ENCODE measurements at places on chromosomes 4 and X.

DNA sequence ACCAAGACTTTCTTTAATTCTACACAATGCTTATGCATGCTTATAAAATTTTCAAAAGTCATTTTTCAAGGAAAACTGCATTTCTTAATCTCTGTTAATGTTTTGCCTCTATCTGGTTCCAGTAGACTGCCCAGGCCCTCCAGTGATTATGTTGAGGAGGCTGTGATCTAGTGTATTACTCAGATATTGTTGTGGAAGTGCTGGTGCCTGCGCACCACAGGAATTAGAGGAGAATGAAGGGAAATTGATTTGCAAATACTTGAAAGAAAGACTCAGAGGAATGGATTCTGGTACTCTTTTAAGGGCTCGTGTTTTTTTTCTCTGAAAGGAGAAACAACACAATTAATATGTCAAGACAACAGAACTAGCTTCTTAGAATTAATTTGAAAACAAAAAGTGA is 1015.1 kb downstream of the RPA4 start:
- no peak for DNase-seq

- DNase-seq = no peak
Measured at GRCh38 chr4:121307445-121308327, 73.1 kb downstream of the QRFPR start.

- DNase-seq = no peak
Measured at GRCh38 chrX:6223516-6223915, 5.2 kb downstream of the NLGN4X start.

- DNase-seq = no peak
Measured at GRCh38 chrX:109440475-109440874, 41.4 kb downstream of the GUCY2F start.

DNA sequence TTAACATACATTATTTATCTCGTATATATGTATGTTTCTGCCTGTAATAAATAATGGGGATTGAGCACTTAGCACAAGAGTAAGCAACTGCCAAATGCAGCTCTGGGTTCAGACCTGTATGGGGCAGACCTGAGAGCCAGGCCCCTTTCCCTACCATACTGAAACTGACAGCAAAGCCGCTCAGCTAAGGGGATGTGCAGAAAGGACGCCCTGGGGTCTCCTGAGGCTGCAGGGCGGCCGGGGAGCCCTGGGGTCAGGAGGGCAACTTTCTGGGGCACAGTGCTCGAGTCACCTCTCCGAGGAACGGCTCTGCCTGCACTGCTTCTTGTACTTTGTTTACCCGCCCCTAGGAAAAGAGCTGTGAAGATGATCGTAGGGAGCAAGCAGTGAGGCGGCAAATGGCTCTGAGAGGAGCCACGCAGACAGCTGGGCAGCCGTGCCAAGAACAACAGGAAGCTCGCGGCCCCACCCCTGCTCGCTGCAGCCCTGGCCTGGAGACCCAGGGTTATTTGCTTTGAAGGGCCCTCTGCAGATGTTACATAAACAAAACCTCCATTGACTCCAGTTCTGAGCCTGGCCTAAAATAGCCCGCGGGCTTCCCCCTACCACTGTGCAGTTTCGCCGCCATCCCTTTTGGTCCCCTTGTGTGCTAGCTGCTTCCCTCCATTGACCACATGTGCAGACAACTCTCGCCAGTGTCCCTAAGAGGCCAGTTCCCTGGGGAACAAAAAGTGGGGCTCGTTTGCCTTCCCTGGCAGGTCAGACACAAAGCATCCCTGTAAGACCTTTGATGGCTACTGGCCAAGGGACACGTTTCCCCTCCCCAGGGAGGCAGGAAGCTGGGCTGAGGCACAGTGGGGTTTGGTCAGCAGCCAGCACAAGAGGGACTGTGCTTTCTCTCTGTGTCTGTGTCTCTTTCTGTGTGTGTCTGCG is 111.3 kb upstream of the LNX1 start:
- peak; percentile 76 for DNase-seq

GRCh38 chrX:1883772-1884171 is 268.9 kb downstream of the ASMT start:
- no peak for DNase-seq

GRCh38 chr4:163611784-163612445 is 117.4 kb downstream of the TMA16 start:
- DNase-seq = no peak

DNA sequence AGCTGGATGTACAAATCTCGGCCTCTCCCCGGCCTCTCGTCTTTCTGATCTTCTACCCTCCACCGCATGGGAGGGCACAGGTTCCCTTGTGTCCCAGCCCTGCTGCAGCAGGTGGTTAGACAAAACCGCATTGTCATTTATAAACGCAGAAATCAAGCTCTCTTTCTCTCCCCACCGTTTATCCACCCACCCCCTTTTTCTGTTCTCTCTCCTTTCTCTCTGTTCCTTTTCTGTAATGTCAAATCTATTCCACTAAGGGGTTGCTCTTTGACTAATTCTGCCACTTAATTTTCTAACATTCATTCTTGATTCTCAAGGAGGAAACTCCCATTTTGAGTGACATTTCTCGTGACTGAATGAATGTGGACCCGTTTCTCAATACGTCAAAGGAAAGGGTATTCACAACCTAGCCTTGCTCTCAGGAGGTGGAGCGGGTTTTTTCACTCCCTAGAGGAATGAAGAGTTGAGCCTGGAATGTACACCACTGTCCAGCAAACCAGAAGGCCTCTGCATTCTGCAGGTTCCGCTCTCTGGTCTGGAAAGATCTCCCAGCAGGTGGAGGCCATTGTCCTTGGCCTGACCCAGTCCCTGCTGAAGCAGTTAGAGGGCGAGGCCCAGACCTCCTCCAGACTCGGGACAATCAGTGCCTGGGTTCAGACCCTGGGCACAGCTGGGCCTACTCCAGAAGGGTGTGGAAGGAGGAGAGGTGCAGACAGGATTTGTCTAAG is 70.9 kb upstream of the ENPP6 start:
- no peak for DNase-seq

GRCh38 chrX:14505648-14506047 is 23.7 kb upstream of the GLRA2 start:
- DNase-seq = no peak

- DNase-seq = no peak
Measured at GRCh38 chrX:20329435-20329834, 62.7 kb upstream of the RPS6KA3 start.

DNA sequence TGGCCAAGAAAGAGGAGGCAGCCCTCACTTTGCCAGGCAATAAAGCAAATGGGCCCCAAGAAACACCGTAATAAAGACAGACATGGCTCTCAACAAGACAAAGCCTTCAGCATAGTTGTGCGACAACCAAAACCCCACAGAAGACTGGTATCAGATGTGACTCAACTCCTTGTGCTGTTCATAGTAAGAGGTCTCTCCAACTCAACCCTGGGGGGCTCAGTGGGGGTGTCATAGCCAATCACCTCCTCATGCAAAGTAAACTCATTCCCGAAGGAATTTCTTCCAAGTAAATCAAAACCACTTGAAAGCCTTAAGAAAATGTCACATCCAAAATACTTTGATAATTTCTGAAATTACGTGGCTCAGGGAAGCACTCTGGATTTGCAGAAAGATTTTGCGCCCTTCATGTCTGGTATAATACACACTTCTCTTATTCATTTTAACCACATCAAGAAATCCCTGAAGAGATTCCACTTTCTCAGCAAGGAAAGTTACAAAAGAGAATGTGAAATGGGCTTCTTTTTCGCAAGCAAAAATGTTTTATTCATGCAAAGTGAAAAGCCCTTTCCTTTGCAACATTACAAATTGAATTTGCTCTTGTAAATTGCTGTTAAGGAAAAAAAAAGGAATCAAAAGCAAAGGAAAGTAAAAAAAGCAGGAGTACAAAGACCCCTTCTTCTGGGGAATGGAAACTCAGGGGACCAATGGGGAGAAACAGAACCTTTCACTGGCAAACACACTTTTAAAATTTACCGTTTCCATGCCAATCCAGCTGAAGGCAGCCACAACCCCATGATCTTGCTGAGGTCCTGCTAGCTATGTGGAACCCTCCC is 137.4 kb downstream of the NSUN7 start:
- no peak for DNase-seq

- DNase-seq = no peak
Measured at GRCh38 chr4:42643685-42644084, 13.2 kb downstream of the ATP8A1 start.

GRCh38 chr4:40506066-40506465 is 123.6 kb downstream of the RBM47 start:
- no peak for DNase-seq

DNA sequence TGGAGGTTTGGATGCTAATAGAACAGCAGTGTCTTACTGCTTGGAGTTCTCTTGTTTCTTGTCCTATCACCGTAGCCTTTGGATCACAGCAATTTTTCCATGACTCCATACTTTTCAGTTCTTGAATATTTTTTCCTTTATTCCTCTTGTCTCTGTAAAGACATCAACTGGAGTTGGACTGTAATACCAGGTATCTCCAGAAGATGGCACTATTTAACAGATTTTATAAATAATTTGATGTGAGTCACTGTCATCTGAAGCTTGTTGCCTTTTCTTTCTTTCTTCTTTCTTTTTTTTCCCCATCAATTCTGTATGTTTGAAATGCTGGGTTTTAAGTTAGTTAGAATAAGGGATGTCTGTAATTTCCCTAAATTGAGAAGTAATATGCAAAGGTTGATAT is 24.1 kb downstream of the HPRT1 start:
- DNase-seq = no peak

DNA sequence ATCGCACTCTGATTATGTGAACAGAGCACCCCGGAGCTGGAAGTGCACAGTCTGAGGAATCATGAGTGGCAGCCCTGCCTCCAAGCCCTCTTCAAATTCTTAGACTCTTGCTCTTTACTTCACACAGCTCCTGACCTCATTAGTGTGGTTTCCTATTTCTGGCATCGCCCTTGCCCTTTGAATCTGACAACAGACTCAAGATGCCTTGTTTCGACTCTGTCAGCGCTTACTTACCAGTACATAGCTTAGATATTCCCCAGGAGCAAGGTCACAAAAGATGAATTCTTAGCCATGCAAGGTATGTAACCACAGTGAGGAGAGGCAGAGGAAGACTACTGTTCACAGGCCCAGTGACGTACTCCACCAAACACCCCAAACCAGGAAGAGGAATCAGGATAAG is 167.2 kb downstream of the KDR start:
- no peak for DNase-seq

DNA sequence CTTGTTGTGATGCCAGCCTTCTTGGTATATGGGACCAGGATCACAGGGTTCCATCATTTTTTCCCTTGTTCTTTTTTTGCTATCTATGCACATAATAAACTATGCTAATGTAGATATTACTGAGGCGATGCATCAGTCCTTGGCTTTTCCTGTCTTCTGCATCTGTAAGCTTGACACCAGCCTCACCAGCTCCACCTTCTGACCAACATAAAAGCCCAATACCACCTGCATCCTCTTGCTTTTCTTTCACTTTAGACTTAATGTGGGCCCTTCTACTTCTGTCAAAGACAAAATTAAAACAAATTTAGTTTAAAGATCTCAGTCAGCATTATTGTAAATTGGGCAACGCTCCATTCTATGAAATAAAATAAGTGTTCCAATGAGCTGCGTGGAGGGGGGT is 1718.8 kb upstream of the PCDH10 start:
- no peak for DNase-seq

GRCh38 chrX:81294101-81294500 is 92.2 kb downstream of the SH3BGRL start:
- no peak for DNase-seq

DNA sequence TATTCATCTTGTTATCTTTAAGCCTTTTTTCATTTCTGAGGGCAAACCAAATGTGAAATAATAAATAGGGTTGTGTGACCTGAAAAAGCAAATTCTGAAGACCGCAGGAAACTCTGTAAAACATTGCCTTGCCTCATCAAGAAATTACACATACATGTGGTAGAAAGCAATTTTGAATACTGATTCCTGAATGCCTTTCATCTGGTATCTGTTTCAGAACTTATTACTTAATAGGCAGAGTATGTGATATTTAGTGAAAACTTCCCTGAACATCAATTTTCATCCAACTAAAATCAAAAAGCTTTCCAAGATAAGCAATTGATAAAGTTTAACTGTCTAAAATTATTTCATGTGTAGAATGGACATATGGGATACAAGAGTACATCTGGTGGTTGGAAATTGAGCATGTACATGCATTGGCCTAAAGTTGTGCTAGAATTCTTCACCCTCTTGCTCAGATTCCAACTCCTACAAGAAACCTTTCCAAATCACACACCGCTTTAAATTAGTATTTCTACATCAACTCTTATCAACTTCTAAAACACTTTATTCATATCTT is 606.0 kb upstream of the LCORL start:
- no peak for DNase-seq

DNA sequence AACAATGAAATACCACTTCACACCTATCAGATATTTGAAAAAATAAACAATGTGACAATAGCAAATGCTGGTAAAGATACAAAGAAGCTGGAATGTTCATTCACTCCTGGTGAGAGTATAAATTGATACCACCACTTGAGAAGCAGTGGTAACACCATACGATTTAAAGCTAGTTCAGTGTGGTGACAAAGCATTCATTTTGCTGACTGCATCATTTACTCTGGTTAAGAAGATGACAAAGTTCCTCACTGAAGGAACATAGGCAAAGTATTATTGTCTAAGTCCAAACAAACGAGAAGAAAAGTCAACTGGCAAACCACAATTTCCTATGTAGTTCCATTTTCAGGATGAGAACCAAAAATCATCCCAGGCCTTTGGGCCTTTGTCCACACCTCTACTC is 102.5 kb downstream of the GEMIN8 start:
- no peak for DNase-seq

- DNase-seq = no peak
Measured at GRCh38 chr4:19971829-19972228, 279.9 kb upstream of the SLIT2 start.

- no peak for DNase-seq
Measured at GRCh38 chr4:123621072-123621705, 224.6 kb downstream of the SPRY1 start.

GRCh38 chr4:72031868-72032608 is at the start of gene NPFFR2:
Gene NPFFR2, plus strand, starts transcription at chr4:72032000. Its CDS starts 96,592 bp downstream, at chr4:72128592.
- DNase-seq = no peak

GRCh38 chr4:10108391-10108790 is 8.2 kb downstream of the WDR1 start:
- no peak for DNase-seq

GRCh38 chr4:124903995-124904722 is 191.6 kb upstream of the ANKRD50 start:
- peak; percentile 2 for DNase-seq

- DNase-seq = no peak
Measured at GRCh38 chr4:42710329-42710728, 53.4 kb upstream of the ATP8A1 start.

GRCh38 chr4:147674073-147674472 is 9.9 kb downstream of the PRMT9 start:
- no peak for DNase-seq

GRCh38 chr4:41148931-41149330 is 65.4 kb downstream of the APBB2 start:
- no peak for DNase-seq

GRCh38 chrX:31236231-31236630 is 164.4 kb upstream of the FTHL17 start:
- DNase-seq = no peak
